ENCODE measurements at places on chromosomes 2 and 18.

- no peak for DNase-seq
Measured at GRCh38 chr2:222891890-222892289, 31.1 kb downstream of the ACSL3 start.

DNA sequence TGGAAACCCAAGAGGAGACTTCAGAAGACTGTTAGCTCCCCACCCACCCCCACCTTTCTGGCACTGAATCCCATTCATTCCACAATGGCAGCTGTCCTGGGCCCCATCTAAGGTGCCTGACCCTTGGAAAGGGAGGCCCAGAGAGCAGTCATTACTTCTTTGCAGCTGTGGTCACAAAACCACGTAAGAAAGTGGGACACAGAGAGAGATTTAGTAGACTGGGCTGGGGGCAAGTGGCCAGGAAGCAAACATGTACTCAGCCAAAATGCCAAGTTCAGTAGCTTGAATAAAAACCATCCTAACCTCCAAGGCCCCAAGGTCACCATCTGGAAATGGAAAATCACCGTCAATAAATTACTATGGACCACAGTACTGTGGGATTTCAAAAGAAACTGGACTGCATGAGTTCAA is 381.4 kb downstream of the TNS1 start:
- no peak for DNase-seq

GRCh38 chr2:121491518-121491917 is 39.2 kb upstream of the RNU4ATAC start:
- no peak for DNase-seq

DNA sequence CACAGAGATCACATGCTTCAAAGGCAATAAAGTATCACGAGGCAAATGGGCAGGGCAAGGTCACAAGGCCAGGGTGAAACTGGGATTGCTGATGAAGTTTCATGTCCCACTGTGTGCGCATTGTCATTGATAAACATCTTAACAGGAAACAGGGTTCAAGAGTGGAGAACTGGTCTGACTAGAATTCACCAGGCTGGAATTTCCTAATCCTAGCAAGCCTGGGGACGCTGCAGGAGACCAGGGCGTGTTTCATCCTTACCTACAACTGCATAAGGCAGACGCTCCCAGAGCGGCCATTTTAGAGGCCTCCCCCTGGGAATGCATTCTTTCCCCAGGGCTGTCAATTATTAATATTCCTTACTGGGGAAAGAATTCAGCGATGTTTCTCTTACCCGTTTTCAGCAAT is 33.2 kb downstream of the PTPN4 start:
- no peak for DNase-seq

DNA sequence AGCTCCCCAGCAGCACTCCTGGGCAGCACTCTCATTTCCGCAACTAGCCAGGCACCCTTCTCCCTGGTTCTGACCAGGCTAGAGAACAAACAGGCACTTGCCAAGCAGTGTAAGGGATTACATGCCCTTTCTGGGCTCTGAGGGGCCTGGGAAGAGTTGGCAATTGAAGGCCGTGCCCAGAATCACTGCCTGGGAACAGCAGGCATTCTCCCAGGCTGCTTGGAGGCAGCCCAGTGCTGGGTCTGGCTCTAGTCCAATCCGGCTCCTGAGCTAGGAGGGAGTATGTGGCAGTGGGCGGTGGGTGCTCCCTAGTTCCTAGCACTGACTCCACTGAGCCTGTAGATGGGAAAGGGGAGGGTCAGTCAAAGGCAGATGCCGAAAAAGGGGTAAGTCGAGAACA is 34.1 kb upstream of the SP3 start:
- DNase-seq: no peak

- DNase-seq: no peak
Measured at GRCh38 chr2:64708829-64709228, 55.1 kb upstream of the SERTAD2 start.

DNA sequence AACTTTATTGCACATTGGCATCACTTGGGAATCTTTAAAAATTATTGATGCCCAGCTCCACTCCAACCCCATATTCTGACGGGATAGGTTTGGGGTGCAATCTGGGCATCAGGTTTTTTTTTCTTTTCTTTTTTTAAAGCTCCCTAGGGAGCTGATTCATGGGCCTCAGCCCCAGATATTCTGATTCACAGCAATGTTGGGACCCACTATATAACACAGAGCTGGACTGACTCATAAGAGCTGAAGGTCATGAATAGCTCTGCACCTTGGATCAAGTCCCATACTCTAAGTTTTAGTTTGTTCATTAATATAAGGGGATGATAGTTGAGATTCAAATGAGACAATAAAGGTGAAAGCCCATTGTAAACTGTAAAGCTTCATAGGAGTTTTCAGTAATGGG is 191.1 kb upstream of the REV1 start:
- DNase-seq: no peak

Data from CD4-positive, alpha-beta memory T cell (primary cell).